ENCODE measurements at places on chromosomes 11 and 22.

- H3K27ac ChIP-seq = no peak overlapping the region
- no peak overlapping the region for H3K4me3 ChIP-seq
- peaks cover 16% of the 10 kb centered on the region for H3K36me3 ChIP-seq
- no peaks in the 10 kb centered on the region for H3K27me3 ChIP-seq
- no peak for DNase-seq
Measured at GRCh38 chr11:34977089-34977912, 60.9 kb downstream of the PDHX start.

DNA sequence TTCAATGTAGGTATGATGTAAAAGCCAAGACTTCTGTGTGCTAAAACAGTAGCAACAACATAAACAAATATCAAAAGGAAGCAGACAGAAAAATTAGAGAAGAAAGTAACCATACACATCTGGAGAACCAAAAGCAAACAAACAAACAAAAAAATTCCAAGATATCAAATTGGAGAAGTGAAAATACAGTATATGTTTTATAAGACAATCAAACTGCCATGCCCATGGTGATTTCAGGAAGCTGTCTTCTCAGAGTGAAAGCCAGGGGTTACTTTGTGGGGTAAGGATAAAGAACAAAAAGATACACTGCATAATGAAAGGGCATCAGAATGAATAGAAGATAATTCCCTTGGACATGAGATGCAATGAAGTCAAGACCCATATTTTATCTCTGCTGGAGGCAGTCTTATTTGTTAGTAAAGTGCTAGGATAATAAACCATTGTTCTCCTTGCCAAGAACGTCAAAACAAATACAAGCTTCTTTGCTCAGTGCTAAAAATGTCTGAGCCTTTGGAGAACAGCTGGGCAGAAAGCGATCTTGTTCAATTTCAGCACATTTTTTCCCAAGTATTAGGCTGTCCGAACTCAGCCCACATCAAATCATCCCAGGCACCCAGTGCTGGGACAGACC lies 38.1 kb upstream of the LDLRAD3 start:
- peaks cover 26% of the 10 kb centered on the region for H3K4me1 ChIP-seq
- H3K27me3 ChIP-seq = no peaks in the 10 kb centered on the region
- no peaks in the 10 kb centered on the region for H3K36me3 ChIP-seq
- DNase-seq = no peak
- no peak overlapping the region for H3K4me3 ChIP-seq

GRCh38 chr11:36349351-36350136 lies 53.5 kb downstream of the PRR5L start:
- no peak for DNase-seq
- no peak overlapping the region for H3K27ac ChIP-seq
- no peaks in the 10 kb centered on the region for H3K36me3 ChIP-seq
- H3K4me3 ChIP-seq = no peak overlapping the region

- H3K27me3 ChIP-seq = peaks cover 45% of the 10 kb centered on the region
- H3K36me3 ChIP-seq = no peaks in the 10 kb centered on the region
- peaks cover 10% of the 10 kb centered on the region for H3K4me1 ChIP-seq
- no peak overlapping the region for H3K27ac ChIP-seq
- no peak overlapping the region for H3K4me3 ChIP-seq
Measured at GRCh38 chr11:128884703-128885338, 6.3 kb upstream of the KCNJ5 start.

- no peaks in the 10 kb centered on the region for H3K4me1 ChIP-seq
- DNase-seq = no peak
- no peak overlapping the region for H3K27ac ChIP-seq
Measured at GRCh38 chr11:83630211-83630610, 344.0 kb upstream of the CCDC90B start.

DNA sequence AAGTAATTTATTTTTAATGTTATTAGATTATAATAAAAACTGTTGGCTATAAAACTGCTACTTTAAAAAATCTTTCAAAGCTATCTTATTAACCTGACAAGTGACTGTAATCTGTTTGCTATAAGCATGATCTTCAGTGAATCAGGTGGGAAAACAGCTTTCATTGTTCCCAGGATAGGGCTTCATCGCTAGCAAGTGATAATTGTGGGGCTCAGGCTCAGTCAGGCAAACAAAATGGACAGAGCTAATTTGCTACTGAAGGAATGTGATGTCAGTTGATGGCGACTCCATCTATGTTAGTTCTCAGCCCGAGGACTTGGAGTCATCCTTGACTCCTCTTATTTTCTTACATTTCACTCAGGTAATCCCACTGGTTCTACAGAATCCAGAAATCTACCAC lies 125.0 kb downstream of the RASSF10 start:
- no peaks in the 10 kb centered on the region for H3K36me3 ChIP-seq
- H3K27me3 ChIP-seq = no peaks in the 10 kb centered on the region
- no peak overlapping the region for H3K27ac ChIP-seq
- DNase-seq = no peak
- H3K4me3 ChIP-seq = no peak overlapping the region

DNA sequence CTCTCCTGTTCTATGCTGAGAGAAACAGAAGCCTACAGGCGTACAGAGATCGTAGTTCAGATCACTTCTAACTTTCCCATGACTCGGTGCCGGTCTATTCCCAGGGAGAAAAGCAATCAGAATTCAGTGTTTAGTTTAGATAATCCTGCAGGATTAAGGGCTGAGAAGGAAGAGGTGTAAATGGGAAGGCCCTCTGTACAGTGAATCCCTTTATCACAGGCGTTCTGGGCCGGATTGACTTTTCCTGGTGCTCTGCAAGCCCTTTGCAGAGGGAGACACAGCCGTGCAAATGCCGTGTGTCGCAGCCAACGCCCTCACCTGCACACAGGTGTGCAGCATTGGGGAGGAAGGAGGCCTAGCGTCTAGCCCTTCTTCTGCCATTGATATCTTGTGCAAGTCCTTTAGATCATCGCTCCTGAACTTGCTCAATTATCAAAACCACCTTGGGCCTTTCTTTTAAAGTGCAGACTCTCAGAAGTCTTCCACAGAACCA lies 90.6 kb downstream of the DSCAML1 start:
- H3K27me3 ChIP-seq = peaks cover 46% of the 10 kb centered on the region
- no peak for DNase-seq
- H3K27ac ChIP-seq = no peak overlapping the region
- H3K4me3 ChIP-seq = no peak overlapping the region
- H3K4me1 ChIP-seq = no peaks in the 10 kb centered on the region

- H3K27ac ChIP-seq = no peak overlapping the region
- no peaks in the 10 kb centered on the region for H3K36me3 ChIP-seq
- no peaks in the 10 kb centered on the region for H3K27me3 ChIP-seq
- no peak overlapping the region for H3K4me3 ChIP-seq
- H3K4me1 ChIP-seq = no peaks in the 10 kb centered on the region
Measured at GRCh38 chr11:8649361-8649760, 33.1 kb downstream of the TRIM66 start.
